Activated CD4-positive, alpha-beta memory T cell treated with anti-CD3 and anti-CD28 coated beads for 36 hours (primary cell): ENCODE measurements at places on chromosomes 16 and 17. TPM values are rescaled to one million over a fixed set of nuclear protein-coding genes. Genes with fewer than 3 reads are reported as not detected.

DNA sequence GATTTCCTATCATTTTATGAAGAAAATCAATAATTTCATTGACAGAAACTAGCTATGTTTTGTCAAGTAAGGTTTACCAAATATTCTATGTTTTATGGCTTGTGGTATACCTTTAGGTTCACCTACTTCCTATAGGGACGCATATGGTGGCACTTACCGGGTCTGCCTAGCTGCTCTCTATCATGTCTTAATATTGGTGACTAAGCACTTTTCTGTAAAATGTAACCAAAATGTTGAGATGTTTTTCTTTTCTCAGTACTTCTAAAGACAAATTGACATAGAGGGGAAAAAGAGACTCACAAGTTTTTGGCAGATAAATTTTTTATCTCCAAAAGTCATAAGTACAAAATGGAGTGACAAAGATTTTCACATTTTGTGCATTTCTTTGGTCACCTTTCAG is 22.6 kb upstream of the MYH4 start:
- H3K27ac ChIP-seq: no peak overlapping the region
- no peak overlapping the region for H3K4me3 ChIP-seq
- peaks cover 1% of the 10 kb centered on the region for H3K36me3 ChIP-seq
- no peaks in the 10 kb centered on the region for H3K4me1 ChIP-seq
- H3K27me3 ChIP-seq: peaks cover 2% of the 10 kb centered on the region
- no peak for DNase-seq

- peak overlapping the region; percentile 1 for H3K4me3 ChIP-seq
- peaks cover 22% of the 10 kb centered on the region for H3K4me1 ChIP-seq
- peaks cover 10% of the 10 kb centered on the region for H3K36me3 ChIP-seq
- no peaks in the 10 kb centered on the region for H3K27me3 ChIP-seq
These were observed 2.1 kb downstream of the MT1X start for GRCh38 chr16:56684256-56684925.

DNA sequence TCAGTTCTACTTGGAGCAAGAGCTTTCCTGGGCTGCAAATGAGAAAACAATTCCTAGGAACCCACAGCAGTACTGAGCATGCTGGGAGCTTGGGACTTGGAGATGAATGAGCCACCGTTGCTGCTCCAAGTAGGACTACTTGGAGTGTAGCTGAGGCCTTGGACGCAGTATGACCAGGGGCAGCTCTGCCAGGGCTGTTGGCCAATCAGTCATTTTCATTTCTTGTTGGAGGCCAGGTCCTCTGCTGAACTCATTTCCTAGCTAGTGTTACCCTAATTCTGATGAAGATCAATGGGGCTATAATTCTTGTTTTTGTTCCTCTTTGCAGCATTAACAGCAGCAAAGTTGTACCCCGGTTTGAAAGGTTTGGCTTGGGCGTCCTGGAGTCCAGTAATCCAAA is 8.0 kb upstream of the LGALS9 start:
- no peak overlapping the region for H3K27ac ChIP-seq
- peaks cover 15% of the 10 kb centered on the region for H3K4me1 ChIP-seq

DNA sequence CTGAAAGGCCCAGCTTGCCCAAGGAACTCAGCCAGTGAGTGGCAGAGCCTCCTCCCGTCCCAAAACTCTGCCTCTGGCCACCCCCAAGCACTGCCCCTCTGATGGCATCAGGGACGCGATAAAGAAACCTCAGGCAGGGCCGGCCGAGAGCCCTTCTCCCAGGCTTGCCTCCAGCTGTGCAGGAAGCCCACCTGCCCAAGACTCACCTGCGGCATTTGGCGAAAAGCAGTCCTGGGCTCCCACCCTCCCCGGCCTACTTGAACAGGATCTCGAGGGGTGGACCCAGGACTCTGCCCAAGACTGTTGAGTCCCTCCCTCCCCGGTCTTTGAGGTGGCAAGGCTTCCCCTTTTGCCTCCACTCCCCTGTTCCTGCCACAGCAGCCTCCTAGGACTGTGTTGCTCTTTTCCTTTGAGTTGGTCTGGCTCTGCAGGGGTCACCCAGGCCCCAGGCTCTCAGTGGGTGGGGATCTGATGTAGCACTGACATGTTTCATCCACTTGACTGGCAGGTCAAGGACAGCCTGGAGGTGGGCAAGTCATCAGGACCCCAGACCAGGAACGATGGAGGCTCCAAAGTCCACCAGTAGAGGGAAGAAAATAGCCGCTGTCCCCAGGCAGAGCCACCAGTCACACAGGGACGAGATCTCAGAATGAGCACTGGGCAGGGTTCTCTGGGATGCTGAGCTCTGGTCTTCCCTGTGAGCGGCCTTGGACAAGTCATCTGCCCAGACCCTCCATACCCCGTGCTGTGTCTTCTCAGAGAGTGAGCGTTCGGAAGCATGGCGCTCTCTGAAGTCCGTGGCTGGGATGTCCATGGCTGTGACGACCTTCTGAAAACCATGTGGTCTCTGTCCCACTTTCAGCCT is 111.0 kb upstream of the TNRC6C start:
- H3K4me3 ChIP-seq: no peak overlapping the region
- H3K4me1 ChIP-seq: peaks cover 36% of the 10 kb centered on the region
- no peaks in the 10 kb centered on the region for H3K27me3 ChIP-seq
- DNase-seq: no peak
- H3K36me3 ChIP-seq: no peaks in the 10 kb centered on the region
- no peak overlapping the region for H3K27ac ChIP-seq

GRCh38 chr17:56289321-56289720 is 136.0 kb downstream of the ANKFN1 start:
- no peaks in the 10 kb centered on the region for H3K36me3 ChIP-seq
- no peak overlapping the region for H3K4me3 ChIP-seq
- H3K4me1 ChIP-seq: peaks cover 18% of the 10 kb centered on the region
- no peak overlapping the region for H3K27ac ChIP-seq
- no peak for DNase-seq
- H3K27me3 ChIP-seq: no peaks in the 10 kb centered on the region

DNA sequence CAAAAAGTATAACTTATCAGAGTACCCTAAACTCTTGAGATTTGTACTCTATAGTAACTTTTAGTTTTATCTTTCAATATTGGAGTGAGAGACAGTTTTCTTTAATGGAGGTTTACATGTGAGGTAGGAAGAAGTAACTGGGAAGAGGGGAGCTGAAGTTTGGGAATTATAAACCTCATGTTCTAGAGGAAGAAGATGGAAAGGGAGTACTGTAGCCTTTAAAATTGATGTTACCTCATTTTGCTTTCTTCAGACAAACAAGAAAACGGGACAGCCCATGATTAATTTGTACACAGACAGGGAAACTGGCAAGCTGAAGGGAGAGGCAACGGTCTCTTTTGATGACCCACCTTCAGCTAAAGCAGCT is 9.5 kb downstream of the FUS start:
- no peak for DNase-seq
- peaks cover 89% of the 10 kb centered on the region for H3K36me3 ChIP-seq
- no peak overlapping the region for H3K4me3 ChIP-seq
- H3K27me3 ChIP-seq: no peaks in the 10 kb centered on the region
- peaks cover 84% of the 10 kb centered on the region for H3K4me1 ChIP-seq

DNA sequence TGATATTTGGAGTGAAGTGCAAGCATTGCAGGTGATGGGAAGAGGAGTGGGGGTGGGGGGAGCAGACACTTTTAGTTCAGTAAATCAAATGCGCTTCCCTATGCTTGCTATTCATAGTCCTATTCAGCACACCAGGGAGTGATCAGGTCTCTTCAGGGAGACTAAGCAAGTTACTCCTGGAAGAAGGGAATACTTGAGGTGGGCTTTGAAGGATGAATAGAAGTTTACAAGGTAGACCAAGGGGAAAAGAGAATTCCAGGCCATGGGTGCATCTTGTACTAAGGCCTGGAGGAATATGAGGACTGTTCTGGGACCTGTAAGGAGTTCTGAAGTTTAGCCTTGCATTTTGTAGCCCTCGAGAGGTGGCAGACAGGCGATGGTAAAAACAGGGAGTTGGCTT is 40.1 kb upstream of the LGALS9 start:
- H3K4me1 ChIP-seq: peaks cover 5% of the 10 kb centered on the region
- H3K27ac ChIP-seq: no peak overlapping the region
- H3K4me3 ChIP-seq: no peak overlapping the region
- no peaks in the 10 kb centered on the region for H3K27me3 ChIP-seq

GRCh38 chr17:77719806-77720205 is 238.7 kb upstream of the TNRC6C start:
- no peak overlapping the region for H3K4me3 ChIP-seq
- peaks cover 4% of the 10 kb centered on the region for H3K4me1 ChIP-seq
- H3K36me3 ChIP-seq: no peaks in the 10 kb centered on the region
- H3K27ac ChIP-seq: no peak overlapping the region
- peaks cover 9% of the 10 kb centered on the region for H3K27me3 ChIP-seq

GRCh38 chr16:70520612-70521297 is 2.6 kb downstream of the COG4 start:
- peaks cover 27% of the 10 kb centered on the region for H3K4me1 ChIP-seq
- H3K27ac ChIP-seq: peak overlapping the region; percentile 72
- peak overlapping the region; percentile 48 for H3K4me3 ChIP-seq
- no peaks in the 10 kb centered on the region for H3K27me3 ChIP-seq
- peak; percentile 16 for DNase-seq

DNA sequence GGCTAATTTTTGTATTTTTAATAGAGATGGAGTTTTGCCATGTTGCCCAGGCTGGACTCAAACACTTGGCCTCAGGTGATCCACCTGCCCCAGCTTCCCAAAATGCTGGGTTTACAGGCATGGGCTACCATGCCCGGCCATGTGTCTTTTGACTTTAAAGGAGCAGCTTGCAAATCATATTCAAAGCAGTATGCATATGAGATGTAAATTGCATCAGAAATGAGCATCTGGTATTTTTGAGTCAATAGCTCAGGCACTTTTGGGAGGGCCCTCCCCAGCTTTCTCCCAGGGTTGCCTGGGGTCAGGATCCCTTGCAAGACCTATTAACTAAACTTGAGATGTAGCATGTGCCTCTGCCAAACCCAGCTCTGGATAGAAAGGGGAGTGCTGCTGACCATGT is 21.5 kb downstream of the EPOP start:
- peaks cover 13% of the 10 kb centered on the region for H3K27me3 ChIP-seq
- peaks cover 11% of the 10 kb centered on the region for H3K4me1 ChIP-seq
- no peak overlapping the region for H3K27ac ChIP-seq
- no peaks in the 10 kb centered on the region for H3K36me3 ChIP-seq

GRCh38 chr17:66395961-66396360 is 93.5 kb downstream of the PRKCA start:
- no peaks in the 10 kb centered on the region for H3K27me3 ChIP-seq
- peaks cover 16% of the 10 kb centered on the region for H3K36me3 ChIP-seq
- DNase-seq: no peak
- H3K27ac ChIP-seq: no peak overlapping the region
- H3K4me1 ChIP-seq: peaks cover 74% of the 10 kb centered on the region
- no peak overlapping the region for H3K4me3 ChIP-seq

- H3K4me3 ChIP-seq: no peak overlapping the region
- no peak for DNase-seq
- H3K36me3 ChIP-seq: peaks cover 2% of the 10 kb centered on the region
- no peak overlapping the region for H3K27ac ChIP-seq
These were observed 2.7 kb upstream of the ABCA3 start for GRCh38 chr16:2343211-2343610.

- no peak overlapping the region for H3K4me3 ChIP-seq
- peaks cover 2% of the 10 kb centered on the region for H3K4me1 ChIP-seq
- no peak overlapping the region for H3K27ac ChIP-seq
- no peaks in the 10 kb centered on the region for H3K27me3 ChIP-seq
- H3K36me3 ChIP-seq: peaks cover 28% of the 10 kb centered on the region
These were observed 121.0 kb upstream of the TOB1 start for GRCh38 chr17:50986989-50987660.

GRCh38 chr17:81811705-81812570 is 8.0 kb downstream of the GCGR start:
- no peak overlapping the region for H3K27ac ChIP-seq
- no peak overlapping the region for H3K4me3 ChIP-seq
- H3K36me3 ChIP-seq: no peaks in the 10 kb centered on the region
- H3K27me3 ChIP-seq: peaks cover 9% of the 10 kb centered on the region
- DNase-seq: no peak

GRCh38 chr16:26505496-26505895 is 561.2 kb upstream of the C16orf82 start:
- no peaks in the 10 kb centered on the region for H3K36me3 ChIP-seq
- no peak overlapping the region for H3K4me3 ChIP-seq
- no peaks in the 10 kb centered on the region for H3K27me3 ChIP-seq
- DNase-seq: no peak
- no peak overlapping the region for H3K27ac ChIP-seq
- H3K4me1 ChIP-seq: no peaks in the 10 kb centered on the region

- no peaks in the 10 kb centered on the region for H3K27me3 ChIP-seq
- H3K4me1 ChIP-seq: peaks cover 37% of the 10 kb centered on the region
- DNase-seq: peak; percentile 58
These were observed 18.0 kb downstream of the FAM234A start for GRCh38 chr16:252366-253337.

GRCh38 chr16:583815-584591 is 5.9 kb upstream of the RAB40C start:
- DNase-seq: no peak
- H3K27ac ChIP-seq: no peak overlapping the region
- peaks cover 8% of the 10 kb centered on the region for H3K36me3 ChIP-seq
- no peaks in the 10 kb centered on the region for H3K27me3 ChIP-seq
- no peak overlapping the region for H3K4me3 ChIP-seq

- H3K36me3 ChIP-seq: no peaks in the 10 kb centered on the region
- no peak for DNase-seq
- no peaks in the 10 kb centered on the region for H3K4me1 ChIP-seq
- H3K27ac ChIP-seq: no peak overlapping the region
- no peaks in the 10 kb centered on the region for H3K27me3 ChIP-seq
These were observed 4.6 kb upstream of the NPIPB2 start for GRCh38 chr16:11946433-11946832.

GRCh38 chr17:49217651-49218413 is 7.3 kb downstream of the ABI3 start:
- peak overlapping the region; percentile 79 for H3K27ac ChIP-seq
- peak; percentile 72 for DNase-seq
- H3K27me3 ChIP-seq: no peaks in the 10 kb centered on the region

DNA sequence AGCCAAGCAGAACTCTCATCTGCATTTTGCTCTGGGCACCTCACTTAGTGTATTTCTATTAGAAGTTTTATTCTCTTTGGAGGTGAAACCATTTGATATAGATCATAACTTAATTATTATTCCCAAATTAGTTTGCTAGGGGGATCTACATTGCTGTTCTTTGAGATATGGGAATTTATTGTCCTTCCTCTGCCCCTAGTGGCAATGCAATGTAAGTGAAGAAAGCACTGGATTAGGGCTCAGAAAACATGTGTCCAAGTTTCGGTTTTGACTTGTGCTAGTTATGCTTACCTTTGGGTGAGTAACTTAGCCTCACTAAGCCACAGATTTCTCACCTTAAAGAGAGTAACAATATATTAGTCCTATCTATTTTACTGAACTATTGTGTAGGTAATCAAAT is 2.9 kb downstream of the KRT39 start:
- no peak overlapping the region for H3K4me3 ChIP-seq
- H3K27me3 ChIP-seq: peaks cover 20% of the 10 kb centered on the region
- no peak for DNase-seq
- no peaks in the 10 kb centered on the region for H3K36me3 ChIP-seq

Gene GPR179
- total RNA-seq: 0.10 TPM

Gene HSD11B2
- total RNA-seq: 1.3 TPM

Gene MYH13
- not detected for total RNA-seq

Gene ALOX15
- total RNA-seq: not detected

Gene RNF112
- total RNA-seq: 0.97 TPM

Gene GCGR
- total RNA-seq: not detected
